ENCODE measurements at places on chromosomes 11 and 22.

- no peak for DNase-seq
Measured at GRCh38 chr11:2549491-2549875, 104.7 kb downstream of the KCNQ1 start.

GRCh38 chr11:102912482-102912830, 37.7 kb upstream of the MMP12 start:
- DNase-seq: no peak

DNA sequence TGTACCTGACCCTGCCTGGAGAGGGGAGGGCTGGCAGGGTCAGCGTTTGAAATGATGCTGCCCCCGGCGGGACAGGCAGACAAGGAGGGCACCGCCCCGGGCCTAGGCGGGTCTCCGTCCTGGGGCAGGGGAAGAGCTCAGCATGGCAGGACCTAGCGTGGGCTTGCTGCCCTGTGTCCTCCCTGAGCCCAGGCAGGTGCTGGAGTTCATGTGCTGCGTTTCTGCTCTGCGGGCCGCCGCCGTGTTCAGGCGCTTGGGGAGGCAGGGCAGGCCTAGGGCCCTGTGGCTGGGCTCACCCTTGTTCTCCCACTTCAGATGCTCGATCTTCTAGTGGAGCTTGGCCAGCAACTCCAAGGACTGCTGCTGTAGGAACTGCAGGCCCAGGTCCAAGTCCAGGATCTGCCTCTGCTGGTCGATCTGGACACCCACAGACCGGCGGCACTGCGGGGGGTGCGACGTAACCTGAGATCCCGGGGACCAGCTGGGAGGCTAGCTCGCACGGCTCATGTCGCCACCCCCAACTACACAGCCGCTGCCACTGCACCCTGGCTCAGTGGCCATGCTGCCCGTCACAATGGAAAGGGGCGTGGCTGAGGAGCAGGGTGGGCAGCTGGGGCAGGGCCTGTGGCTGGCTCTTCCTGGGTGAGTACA, 84.4 kb downstream of the MED15 start:
- DNase-seq: no peak

DNA sequence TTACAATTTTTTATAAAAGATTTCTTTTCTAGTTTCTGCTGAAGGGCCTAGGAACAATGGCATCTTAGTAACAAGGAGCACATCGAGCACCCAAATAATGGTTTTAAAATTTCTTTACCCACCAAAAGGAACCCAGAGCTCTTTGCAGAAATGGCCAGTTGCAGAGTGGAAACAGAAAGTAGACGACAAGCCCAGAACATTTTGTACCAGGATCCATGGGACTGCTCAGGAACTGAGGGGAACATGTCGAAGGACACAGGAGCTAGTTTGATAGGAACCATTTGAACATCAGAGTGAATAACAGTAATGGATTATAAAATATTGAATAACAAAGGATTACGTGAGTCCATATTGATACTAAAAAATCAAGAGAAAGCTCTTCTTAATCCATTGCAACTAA, 17.3 kb downstream of the PANX1 start:
- no peak for DNase-seq

DNA sequence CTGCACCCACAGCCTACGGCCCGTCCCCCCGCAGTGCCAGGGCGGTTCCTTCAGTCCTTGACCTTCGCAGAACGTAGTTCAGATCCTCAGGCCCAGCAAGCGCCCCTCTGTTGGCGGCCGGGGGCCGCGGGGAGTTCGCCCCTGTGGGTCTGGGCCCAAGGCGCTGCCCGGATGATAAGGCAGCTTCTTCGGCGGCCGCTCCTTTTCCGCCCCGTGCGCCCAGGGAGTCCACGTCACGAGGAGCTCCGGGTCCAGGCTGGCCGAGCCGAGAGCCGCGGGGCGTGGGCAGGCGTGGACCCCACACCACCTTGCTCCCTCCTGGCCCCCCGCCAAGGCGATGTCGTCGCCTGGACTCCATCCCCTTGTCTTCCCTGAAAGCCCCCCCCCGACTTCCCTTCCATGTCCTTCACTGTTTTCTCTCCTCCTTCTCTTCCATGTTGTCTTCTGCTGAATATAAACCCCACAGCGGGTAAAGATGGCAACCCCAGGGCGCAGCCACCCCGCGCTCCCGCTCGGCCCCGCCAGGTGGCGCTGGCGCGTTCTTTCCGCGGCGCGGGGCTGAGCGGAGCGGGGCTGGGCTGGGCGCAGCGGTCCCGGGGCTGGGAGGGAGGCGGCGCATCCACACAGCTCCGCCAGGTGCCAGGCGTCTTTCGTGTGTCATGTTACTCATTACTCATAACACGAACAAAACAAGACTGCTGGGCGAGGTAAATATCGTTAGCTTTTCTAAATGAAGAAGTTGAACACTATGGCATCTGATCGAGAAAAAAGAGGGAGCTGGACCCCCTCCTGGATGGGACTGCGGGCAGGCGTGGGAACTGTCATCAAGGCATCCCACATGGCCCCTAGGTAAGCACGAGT, 321.0 kb downstream of the NTM start:
- DNase-seq: no peak

DNA sequence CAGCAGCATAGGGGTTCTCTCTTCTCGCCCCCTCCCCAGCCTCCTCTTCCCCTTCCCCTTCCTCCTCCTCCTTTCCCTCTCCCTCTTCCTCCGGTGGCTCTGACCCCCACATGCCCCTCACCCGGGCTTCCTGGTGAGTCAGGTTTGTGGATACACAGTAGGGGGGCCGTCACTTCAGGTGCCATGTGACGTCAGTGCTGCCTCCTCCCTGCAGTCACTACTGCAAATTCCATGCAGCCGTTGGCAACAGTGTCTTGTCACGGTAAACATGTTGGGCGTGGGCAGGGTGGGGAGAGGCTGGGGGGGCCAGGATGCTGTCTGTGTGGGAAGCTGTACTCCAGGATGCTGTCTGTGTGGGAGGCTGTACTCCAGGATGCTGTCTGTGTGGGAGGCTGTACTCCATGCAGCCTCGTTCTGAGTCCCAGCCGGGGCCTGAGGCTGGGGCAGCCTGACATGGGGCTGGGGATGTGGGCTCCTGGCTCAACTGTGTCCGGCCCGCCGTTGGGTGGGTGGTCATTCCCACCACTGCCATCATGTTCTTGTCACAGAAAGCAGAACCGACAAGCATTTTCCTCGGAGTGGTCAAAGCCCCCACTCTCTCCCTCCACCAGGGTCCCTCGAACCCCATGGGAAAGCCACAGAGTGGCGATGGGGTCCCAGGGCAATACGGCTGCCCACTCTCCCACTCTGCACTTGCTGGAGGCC, 2.4 kb upstream of the MUC2 start:
- DNase-seq: no peak

- DNase-seq: no peak
Measured at GRCh38 chr11:104573441-104573990, 324.7 kb downstream of the CASP12 start.

- no peak for DNase-seq
Measured at GRCh38 chr11:68912254-68912653, 8.6 kb downstream of the IGHMBP2 start.

DNA sequence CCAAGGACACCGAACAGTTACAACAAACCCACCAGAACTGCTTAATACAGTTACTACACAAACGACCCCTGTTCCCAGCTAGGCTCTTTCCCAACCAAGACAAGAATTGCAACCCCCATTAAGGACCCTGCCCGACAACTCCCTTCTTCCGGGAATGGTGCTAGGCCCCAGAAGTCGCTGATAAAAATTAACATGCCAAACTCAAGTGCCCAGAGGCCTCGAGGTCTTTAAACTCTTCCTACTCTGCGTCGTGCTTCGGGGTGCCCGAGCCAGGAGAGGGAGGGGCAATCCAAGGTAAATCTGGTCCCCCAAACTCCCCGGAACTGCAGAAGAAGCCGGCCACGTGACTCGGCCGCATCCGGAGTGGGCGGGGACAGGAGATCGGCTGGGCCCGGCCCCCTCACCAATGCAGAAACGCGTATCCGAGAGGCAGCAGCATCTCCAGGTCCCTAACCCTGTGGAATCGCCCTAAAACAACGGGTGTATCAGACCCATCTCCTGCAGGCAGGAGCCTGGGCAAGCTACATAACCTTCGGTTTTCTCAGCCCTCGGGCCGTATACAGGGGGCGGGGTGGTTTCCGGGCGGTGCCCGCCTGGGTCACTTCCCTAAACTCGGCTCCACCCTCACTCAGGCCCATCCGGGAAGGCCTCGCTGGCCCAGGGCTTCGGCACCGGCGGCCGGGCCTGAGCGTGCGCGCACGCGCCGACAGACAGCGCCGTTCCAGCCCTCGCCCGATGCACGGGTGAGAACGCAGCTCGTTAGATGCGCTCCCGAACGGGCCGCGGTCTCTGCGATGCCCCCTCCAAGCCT, 1.1 kb downstream of the CFL1 start:
- peak; percentile 73 for DNase-seq

- DNase-seq: no peak
Measured at GRCh38 chr11:764322-765024, 12.8 kb downstream of the GATD1 start.

DNA sequence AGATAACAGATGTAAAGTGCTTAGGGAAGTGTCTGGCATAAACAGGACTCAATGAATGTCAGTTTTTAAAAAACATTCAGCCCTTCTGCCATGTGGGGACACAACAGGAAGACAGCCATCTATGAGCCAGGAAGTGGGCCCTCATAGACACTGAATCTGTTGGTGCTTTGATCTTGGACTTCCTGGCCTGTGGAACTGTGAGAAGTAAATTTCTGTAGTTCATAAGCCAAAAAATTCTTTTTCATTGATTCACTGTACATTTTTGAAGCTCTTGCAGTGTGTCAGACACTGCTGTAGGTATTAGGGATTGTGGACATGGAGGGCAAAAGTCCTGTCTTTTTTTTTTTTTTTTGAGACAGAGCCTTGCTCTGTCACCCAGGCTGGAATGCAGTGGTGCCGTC, 188.6 kb downstream of the HIPK3 start:
- no peak for DNase-seq

GRCh38 chr11:34185926-34186841, 80.8 kb downstream of the NAT10 start:
- peak; percentile 42 for DNase-seq

DNA sequence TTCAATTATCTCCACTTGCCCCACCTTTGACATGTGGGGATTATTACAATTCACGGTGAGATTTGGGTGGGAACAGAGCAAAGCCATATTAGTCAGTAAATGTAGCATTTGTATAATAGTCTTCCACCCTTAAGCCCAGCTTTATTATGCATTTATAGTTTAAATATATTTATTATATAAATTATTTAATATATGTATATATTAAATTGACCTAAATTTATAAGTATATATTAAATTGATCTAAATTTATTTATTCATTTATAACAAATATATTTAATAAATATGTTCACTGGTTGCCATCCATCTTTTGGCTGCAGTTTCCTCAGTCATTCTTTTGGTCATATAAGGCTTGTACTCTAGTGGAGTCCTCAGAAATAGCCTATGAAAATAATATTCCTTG, 23.6 kb upstream of the CHORDC1 start:
- DNase-seq: no peak

DNA sequence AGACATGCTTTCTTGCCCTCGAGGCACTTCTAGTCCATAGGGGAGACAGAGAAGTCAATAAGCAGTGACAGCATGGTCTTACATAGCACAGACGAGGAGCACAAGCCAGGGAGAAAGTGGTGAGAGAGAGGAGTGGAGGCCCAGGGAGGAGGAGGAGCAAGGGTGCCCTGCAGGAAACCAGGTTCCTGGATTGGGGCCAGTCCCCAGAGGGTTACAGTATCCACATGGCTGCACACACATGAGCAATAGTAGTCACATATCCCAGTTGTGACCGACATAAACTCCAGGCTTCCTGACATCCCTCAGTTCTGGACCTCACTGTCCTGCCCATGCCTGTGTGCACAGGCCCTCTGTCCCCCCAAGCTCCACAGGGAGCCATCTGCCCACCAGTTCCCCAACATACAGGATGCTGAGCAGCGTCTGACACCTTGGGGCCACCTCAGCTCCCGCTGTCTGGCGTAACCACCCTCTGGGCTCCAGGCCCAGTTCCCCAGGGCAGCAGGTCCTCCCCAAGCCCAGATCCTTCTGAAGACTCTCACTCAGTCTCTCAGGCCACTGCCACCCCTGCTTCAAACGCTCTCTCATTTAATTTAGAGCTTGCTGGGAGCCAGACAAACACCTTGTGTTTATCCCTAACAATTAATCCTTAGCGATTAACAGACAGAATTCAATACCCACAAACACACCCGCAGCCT, 53.7 kb downstream of the DSCAML1 start:
- DNase-seq: no peak

DNA sequence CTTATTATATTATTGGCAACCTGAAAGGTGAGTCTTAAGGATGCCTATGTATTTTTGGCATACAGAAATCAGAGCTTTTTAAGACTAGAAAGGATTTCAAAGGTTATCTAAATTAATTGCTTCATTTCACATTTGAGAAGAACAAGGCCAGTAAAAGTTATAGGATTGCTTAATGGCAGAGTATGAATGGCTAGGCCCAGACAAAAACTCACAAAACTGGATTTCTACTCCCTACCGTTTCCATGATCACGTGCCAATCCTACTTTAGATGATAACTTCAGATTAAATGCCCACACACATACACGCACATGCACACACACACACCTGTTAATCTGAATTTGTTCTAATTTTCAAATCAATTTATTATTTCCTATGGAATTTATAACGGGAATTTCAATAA, 1.8 kb upstream of the PDE3B start:
- DNase-seq: no peak

DNA sequence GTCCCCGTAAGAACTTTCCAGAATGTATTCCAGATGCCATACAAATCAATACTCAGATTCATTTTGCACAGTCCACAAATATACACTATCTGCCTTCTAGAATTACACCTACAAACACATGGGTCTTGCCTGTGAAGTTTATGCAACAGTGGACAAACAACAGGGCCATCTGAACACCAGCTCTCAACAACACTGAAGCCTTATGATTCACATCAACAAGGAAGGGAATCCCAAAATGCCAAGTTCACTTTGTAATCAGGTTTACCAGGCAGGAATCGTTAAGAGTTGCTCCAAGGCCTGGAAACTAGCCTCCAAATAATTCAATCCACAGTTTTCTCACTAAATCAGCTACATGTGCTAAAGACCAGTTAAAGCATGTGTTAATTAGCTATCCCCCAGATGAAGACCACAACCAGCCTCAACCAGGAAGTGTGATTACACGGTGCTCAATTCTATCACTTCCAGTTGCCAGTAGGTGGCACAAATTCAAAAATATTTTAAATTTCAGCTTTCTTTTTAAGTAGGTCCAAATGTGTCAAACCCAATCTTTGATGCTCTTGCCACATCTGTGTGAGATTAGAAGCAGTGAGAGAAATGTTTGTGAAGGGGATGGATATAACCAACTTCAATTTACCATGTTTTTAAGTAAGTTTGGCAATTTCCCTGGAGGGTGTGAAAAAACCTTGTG, 139.1 kb upstream of the BDNF start:
- no peak for DNase-seq

DNA sequence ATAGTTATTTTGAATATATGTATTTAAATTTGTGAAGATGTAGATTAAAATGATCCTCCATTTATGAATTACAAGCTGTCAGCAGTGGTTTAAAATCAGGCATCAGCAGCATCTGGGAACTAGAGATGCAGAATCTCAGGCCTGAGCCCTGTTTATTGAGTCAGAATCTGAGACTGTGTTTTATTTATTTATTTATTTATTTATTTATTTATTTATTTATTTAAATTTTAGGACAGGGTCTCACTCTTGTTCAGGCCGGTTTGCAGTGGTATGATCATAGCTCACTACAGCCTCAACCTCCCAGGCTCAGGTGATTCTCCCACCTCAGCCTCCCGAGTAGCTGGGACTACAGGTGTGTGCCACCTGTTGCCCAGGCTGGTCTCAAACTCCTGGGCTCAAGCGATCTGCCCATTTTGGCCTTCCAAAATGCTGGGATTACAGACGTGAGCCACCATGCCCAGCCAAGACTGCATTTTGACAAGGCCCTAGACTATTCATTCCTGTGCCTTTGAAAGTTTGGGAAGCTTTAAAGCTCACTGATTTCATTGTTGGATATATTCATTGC, 70.7 kb downstream of the PPP6R3 start:
- DNase-seq: no peak

All from nucleus accumbens (tissue), 56 donors.